ENCODE measurements at places on chromosomes 5 and 9.

DNA sequence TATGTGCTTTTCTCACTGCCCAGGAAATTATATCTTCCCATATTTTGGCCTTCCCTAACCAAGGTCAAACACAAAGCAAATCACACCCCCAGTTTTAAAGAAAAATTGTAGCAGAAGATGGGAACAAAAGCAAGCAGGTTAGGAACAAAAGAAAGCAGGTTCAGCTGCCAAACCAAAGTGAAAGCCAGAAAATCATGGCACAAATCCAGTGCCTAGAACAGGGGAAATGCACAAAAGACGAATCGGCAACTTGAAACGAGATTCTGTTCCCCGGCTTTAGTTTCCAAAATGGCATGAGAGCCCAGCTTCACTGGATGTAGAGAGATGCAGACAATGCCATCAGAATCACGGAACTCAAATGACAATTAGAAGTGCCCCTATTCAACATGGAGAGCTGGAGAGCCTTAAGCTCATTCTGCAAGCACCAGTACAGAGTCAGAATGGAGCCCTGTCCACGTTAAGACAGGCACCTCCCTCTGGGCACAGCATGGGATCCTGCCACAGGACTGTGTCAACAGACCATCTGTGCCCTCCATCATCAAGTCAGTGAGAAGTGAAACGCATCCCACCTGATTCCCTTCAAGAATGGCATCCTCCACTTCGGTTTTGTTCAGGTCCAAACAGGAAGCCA lies 13.8 kb downstream of the DNAH5 start:
- DNase-seq: no peak

DNA sequence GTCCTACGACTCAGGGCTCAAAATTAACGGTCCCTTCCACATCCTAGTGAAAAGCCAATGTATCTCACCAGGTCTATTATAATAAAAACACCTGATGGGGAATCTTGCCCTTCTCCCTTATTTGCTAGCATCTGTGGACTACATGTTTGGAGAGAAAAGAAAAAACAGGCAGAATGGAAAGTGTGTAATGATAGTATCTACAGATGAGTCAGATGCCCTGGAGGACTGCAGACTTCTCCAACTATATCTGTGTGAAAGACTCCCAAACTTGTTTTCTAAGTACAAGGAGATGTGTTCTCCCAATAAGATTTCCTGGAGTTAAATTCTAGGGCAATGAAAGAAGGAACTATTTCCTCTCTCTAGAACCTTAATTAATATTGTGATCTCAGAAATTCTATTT lies 66.0 kb downstream of the FOXB2 start:
- no peak for DNase-seq

DNA sequence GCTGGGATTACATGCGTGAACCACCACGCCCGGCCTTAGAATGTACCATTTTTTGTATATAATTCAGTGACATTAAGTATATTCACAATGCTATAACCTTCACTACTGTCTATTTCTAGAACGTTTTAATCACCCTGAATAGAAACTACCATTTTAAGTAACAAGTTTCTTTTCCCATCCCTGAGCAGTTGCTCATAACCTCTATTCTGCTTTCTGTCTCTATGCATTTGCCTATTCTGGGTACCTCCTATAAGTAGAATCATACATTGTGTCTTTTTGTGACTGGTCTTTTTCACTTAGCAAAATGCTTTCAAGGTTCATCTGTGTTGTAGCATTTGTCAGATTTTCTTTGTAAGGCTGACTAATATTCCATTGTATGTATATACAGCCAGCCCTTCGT lies 39.9 kb downstream of the DDX46 start:
- DNase-seq: no peak

DNA sequence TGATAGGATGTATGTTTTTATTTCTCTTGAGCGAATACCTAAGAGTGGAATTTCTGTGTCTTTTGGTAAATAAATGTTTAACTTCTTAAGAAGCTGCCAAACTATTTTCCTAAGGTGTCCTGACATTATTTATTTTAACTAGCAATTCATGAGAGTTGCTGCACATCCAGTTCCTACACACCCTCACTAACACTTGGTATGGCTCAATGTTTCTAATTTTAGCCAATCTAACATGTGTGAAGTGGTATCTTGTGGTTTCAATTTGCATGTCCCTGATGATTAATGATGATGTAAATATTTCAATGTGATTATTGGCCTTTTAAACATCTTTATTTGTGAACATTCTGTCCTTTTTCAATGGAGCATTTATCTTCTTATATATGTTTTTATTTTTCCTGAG lies 2095.5 kb upstream of the C9orf72 start:
- no peak for DNase-seq

GRCh38 chr9:127890053-127890452 lies 9.3 kb downstream of the ST6GALNAC6 start:
- DNase-seq: no peak
